T-cell (primary cell): ENCODE measurements at places on chromosomes 6 and 20. TPM values are rescaled to one million over a fixed set of nuclear protein-coding genes. Genes with fewer than 3 reads are reported as not detected.

- DNase-seq = no peak
- no peaks in the 10 kb centered on the region for H3K36me3 ChIP-seq
- peaks cover 59% of the 10 kb centered on the region for H3K27me3 ChIP-seq
- no peak overlapping the region for H3K27ac ChIP-seq
- no peaks in the 10 kb centered on the region for H3K4me1 ChIP-seq
Measured at GRCh38 chr20:36314734-36315544, 8.8 kb downstream of the DLGAP4 start.

DNA sequence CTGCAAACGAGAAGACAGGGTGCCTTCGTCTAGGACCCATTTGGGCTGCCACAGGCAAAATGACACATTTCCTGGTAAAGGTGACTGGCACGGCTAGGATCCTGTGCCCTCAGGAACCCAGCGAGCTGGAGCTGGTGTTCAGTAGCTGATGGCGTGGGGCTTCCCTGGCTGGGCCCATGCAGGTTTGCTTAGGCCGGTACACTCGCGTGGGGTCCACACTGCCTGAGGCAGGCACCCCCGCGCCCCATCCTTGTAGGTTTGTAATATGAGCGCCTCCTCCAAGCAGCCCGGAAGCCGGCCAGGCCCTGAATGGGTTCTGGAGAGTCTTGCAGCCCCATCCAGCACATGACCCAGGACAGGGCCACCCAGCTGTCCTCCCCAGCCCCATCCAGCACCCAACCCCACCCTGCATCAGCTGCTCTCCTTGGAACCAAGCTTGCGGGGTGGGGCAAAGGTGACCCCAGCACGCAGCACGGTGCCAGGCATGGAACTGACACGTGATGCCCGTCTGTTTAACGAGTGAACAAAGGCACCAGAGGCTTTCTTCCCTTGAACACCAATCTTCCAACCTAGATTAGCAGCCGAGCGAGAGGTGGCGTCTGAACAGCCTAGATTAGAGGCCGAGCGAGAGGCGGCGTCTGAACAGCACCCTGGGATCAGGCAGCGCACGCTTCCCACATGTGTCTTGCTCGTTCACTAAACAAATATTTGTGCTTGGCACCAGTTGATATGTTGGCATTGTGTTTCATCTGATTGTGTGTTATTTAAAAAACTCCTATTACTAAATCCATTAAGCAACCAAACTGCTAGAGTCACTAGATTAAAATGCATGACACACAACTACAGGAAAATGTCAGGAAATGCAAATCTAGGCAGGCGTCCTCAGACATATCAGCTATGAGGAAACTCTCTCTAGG, 112.1 kb downstream of the DLL1 start:
- H3K4me1 ChIP-seq = peaks cover 3% of the 10 kb centered on the region
- no peak for DNase-seq
- H3K36me3 ChIP-seq = no peaks in the 10 kb centered on the region
- no peak overlapping the region for H3K27ac ChIP-seq
- no peak overlapping the region for H3K4me3 ChIP-seq

RCAN2 gene
- total RNA-seq = 1.7 TPM

DNA sequence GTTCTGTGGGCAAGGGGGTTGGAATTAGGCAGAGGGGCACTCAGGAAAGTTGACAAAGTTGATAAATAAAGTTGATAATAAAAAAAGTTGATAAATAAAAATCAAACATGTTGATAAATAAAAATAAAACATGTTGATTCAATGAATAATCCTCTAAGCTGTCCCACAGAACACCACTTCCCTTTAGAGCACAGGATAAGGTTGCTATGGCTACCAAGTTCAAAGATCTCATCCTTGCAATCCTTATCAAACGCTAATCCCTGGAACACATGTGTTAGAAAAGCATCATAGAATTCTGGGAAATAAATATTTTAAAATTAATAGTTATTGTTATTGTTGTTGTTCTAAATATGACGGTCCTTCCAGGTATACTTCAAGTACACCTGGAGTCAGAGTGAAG, 33.9 kb downstream of the MBOAT1 start:
- peaks cover 2% of the 10 kb centered on the region for H3K36me3 ChIP-seq
- H3K4me3 ChIP-seq = no peak overlapping the region
- DNase-seq = no peak
- no peaks in the 10 kb centered on the region for H3K27me3 ChIP-seq
- H3K4me1 ChIP-seq = peaks cover 13% of the 10 kb centered on the region

DNA sequence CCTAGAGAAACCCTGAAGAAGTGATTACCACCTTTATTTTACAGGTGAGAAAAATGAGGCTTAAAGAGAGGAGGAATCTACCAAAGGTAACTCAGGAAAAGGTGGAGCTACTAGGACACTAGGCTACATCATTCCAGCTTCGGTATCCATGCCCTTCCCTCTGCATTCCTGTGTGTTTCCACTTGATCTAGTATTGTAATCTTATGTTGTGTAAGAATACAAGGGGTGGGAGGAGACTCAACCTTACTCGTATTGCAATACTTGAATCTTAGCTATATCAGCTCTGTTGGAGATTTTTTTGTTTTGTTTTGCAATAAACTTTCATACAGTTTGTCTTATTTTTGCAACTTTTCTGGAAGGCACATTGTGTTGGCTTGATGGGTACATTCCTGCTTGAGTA, 742.4 kb downstream of the PTPRT start:
- DNase-seq = no peak
- H3K36me3 ChIP-seq = no peaks in the 10 kb centered on the region
- H3K27me3 ChIP-seq = no peaks in the 10 kb centered on the region
- no peaks in the 10 kb centered on the region for H3K4me1 ChIP-seq
- H3K27ac ChIP-seq = no peak overlapping the region

PI3 gene
- not detected for total RNA-seq

NCR2 gene
- total RNA-seq = not detected

- H3K36me3 ChIP-seq = no peaks in the 10 kb centered on the region
- no peak overlapping the region for H3K4me3 ChIP-seq
- H3K27me3 ChIP-seq = peaks cover 6% of the 10 kb centered on the region
- H3K27ac ChIP-seq = no peak overlapping the region
- no peaks in the 10 kb centered on the region for H3K4me1 ChIP-seq
Measured at GRCh38 chr6:34745277-34746103, 11.8 kb upstream of the SNRPC start.

DNA sequence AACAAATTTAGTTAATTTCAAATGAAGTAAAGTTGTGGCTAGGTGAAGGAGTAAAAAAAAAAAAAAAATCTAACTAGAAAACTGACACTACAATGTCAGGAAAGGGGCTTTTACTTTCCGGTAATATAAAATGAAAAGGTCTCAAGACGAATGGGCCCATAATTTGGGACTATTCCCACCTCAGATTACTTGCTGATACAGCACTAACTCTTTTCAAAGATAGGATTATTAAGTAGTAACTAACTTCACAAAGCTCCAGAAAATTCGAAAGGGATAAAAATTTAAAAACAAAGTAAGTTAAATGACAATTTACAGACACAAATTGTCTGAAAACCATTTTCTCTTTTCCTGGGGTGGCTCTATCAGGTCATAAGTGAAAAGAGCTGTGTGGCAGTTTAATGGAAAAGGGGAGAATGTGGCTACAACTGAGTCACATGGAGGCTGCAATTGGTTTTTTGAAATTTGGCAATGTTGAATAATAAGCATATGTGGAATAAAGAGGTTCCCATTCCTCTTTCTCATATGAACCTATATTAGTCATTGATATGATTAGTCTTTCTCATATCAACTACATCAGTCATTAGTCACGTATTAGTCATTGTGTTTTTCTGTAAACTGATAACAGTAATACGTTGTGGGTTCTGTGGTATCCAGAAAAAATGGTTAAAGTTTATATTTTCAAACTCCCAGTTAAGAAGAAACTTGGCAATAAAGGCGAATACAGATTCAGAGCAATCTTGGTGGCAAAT, 78.0 kb downstream of the RWDD2A start:
- H3K27ac ChIP-seq = no peak overlapping the region
- no peak for DNase-seq
- no peak overlapping the region for H3K4me3 ChIP-seq
- H3K4me1 ChIP-seq = no peaks in the 10 kb centered on the region

GRCh38 chr20:1832634-1833033, 62.6 kb upstream of the SIRPA start:
- H3K36me3 ChIP-seq = no peaks in the 10 kb centered on the region
- peaks cover 51% of the 10 kb centered on the region for H3K27me3 ChIP-seq
- H3K4me1 ChIP-seq = no peaks in the 10 kb centered on the region
- no peak overlapping the region for H3K4me3 ChIP-seq

DNA sequence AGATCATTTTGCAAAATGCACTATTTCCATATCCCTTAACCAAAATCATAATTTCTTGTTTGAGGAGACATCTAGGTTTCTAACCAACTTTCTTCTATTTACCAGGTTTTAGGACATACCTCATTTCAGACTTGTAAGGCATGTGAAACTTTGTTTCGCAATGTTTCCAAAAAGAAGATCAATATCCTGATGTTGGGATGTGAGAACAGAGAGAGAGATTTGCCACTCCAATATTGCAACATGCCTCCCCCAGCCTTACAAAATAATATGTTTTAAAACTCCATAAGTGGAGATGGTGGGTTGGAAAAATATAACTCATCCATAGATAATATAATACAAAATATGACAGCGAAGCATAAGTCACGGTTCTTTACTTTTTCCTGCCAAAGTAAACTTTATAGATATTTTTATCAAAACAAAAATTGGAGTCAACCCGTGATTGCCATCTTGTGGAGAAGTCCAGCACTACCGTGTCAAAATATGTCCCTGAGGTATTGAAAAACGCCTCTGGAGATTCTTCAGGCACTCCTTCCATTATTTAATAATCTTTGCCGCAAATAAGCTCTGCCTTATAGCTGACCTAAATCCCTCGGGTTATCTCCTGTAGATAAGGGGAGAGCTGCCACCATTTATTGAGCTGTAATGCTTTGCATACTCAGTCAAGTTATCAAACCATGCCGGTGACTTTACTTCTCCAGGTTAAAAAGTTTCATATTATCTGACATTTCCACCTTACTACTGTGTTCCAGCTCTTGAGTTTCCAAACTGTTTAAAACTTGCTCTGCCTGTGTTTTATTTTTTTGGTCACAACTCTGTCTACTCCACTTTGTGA, 534.2 kb downstream of the HACE1 start:
- no peak for DNase-seq
- H3K4me1 ChIP-seq = no peaks in the 10 kb centered on the region
- H3K36me3 ChIP-seq = no peaks in the 10 kb centered on the region
- H3K4me3 ChIP-seq = no peak overlapping the region
- no peak overlapping the region for H3K27ac ChIP-seq
- H3K27me3 ChIP-seq = no peaks in the 10 kb centered on the region

DNA sequence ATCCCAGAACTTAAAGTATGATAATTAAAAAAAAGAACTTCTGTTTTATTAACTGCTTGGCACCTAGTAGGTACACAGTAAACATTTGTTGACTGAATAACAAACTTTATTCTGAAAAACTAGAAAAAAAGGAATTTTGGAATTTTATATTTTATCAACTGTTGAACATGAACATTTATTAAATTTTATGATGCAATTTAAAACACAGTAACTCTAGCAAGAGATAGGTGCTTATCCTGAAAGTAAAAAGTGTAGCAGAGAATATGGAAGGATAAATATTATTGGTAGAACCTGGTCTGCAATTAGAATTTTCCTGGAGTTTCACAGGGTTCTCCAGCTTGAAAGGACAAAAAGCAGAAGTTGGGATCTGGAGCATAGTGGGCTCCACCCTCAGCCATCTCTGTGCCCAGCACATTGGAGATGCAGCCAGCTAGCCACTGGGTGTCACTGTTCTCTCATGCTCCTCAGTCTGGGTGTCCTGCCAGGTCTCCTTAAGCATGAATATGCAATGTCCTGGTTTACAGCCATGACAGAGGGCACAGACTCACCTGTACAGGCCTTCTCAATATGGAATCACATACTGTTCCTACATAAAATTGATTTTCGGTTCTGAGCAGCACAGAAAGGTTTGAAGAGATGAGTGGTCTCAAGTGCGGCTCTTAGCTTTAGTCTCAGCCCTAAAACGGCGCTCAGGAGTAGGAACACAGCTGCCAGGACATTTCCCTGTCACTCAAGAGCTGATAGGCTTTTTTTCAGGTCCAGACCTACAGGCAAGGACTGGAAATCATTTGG, 31.7 kb upstream of the IL20RA start:
- H3K36me3 ChIP-seq = no peaks in the 10 kb centered on the region
- no peak overlapping the region for H3K4me3 ChIP-seq
- H3K27ac ChIP-seq = no peak overlapping the region
- no peaks in the 10 kb centered on the region for H3K4me1 ChIP-seq
- no peaks in the 10 kb centered on the region for H3K27me3 ChIP-seq

- H3K27ac ChIP-seq = no peak overlapping the region
- no peaks in the 10 kb centered on the region for H3K36me3 ChIP-seq
- no peak for DNase-seq
Measured at GRCh38 chr6:148878683-148879082, 131.9 kb downstream of the UST start.

SIM1 gene
- total RNA-seq = not detected

- no peak overlapping the region for H3K4me3 ChIP-seq
- no peaks in the 10 kb centered on the region for H3K36me3 ChIP-seq
- DNase-seq = no peak
- H3K27ac ChIP-seq = no peak overlapping the region
- no peaks in the 10 kb centered on the region for H3K27me3 ChIP-seq
Measured at GRCh38 chr6:21478883-21479539, 114.5 kb upstream of the SOX4 start.

DNA sequence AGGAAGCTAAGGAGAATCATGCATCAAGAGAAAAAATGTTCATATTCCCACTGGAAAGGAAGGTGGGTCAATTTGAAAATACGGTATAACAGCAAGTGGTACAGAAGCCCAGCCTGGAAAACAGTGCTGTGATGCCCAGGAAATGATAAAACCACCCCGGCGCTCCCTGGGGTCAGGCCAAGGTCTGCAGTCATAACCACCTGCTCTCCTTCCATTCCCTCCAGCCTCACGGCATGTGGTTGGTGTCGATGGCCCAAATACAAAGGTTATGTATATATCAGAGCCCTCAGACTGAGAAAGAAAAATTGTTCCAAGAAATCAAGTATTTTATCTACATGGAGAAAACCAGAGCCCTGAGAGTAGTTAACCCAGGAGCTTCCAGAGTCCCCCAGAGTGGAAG, 208.1 kb upstream of the CDYL start:
- DNase-seq = no peak
- no peaks in the 10 kb centered on the region for H3K4me1 ChIP-seq
- peaks cover 10% of the 10 kb centered on the region for H3K27me3 ChIP-seq
- H3K4me3 ChIP-seq = no peak overlapping the region
- H3K36me3 ChIP-seq = no peaks in the 10 kb centered on the region

- H3K36me3 ChIP-seq = no peaks in the 10 kb centered on the region
- no peak overlapping the region for H3K27ac ChIP-seq
- H3K4me1 ChIP-seq = peaks cover 24% of the 10 kb centered on the region
- H3K27me3 ChIP-seq = no peaks in the 10 kb centered on the region
- H3K4me3 ChIP-seq = no peak overlapping the region
Measured at GRCh38 chr6:73418081-73418741, 23.6 kb downstream of the DDX43 start.

GRCh38 chr6:164345327-164345726, 930.8 kb downstream of the QKI start:
- H3K27ac ChIP-seq = no peak overlapping the region
- no peak for DNase-seq
- no peaks in the 10 kb centered on the region for H3K4me1 ChIP-seq
- no peaks in the 10 kb centered on the region for H3K36me3 ChIP-seq
- no peaks in the 10 kb centered on the region for H3K27me3 ChIP-seq

ESR1 gene
- 7.3 TPM for total RNA-seq

- no peaks in the 10 kb centered on the region for H3K36me3 ChIP-seq
- no peak overlapping the region for H3K4me3 ChIP-seq
- DNase-seq = no peak
- H3K4me1 ChIP-seq = no peaks in the 10 kb centered on the region
Measured at GRCh38 chr6:8831366-8832152, 396.2 kb upstream of the SLC35B3 start.
